Activated T-cell treated with anti-CD3 and anti-CD28 coated beads, Interleukin-2, amount 50 U/mL, for 24 hours (primary cell): ENCODE measurements at places on chromosomes 11 and 22.

DNA sequence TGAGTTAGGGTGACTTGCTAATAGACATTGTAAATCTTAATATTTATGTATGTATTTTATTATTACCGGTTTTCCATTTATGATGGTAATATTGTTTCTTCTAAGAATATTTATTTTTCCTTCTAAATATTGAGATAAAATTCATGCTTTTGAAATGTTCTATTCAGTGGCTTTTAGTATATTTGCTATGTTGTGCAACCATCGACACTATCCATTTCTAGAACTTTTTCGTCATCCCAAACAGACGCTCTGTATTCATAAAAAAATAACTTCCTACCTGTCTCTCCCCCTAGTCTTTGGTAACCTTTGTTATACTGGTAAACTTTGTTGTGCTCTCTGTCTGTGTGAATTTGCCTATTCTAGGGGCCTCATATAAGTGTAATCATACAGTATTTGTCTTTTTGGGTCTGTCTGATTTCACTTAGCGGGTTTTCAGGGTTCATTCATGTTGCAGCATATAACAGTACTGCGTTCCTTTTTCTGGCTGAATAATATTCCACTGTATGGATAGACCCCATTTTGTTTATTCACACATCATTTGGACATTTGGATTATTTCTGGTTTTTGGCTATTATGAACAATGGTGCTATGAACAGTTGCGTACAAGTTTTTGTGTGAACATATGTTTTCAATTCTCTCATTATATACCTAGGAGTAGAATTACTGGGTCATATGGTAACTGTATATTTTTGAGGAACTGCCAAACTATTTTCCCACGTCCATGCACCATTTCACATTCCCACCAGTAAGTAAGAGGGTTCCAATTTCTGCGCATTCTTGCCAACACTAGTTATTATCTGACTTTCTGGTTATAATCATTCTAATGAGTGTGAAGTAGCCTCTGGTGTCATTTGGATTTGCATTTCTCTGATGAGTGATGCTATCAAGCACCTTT, 15.9 kb downstream of the NEAT1 start:
- DNase-seq, result no peak

GRCh38 chr22:17665854-17666253, 27.3 kb downstream of the BCL2L13 start:
- no peak for DNase-seq

DNA sequence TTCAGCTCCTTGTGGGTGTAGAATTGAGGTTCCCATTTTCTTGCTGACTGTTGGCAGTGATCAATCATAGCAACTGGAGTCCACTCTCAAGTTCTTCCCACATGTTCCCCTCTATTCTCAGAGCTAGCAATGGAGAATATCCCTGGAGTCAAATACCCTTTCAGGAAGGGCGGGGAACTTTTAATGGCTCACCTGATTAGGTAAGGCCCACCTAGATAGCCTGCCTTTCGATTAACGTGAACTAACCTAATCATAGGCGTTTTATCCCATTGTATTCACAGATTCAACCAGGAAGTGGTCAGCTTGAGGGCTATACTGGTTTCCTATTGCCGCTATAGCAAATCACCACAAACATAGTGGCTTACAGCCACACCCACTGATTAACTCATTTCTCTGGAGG, 7.1 kb upstream of the LRRC55 start:
- no peak for DNase-seq

DNA sequence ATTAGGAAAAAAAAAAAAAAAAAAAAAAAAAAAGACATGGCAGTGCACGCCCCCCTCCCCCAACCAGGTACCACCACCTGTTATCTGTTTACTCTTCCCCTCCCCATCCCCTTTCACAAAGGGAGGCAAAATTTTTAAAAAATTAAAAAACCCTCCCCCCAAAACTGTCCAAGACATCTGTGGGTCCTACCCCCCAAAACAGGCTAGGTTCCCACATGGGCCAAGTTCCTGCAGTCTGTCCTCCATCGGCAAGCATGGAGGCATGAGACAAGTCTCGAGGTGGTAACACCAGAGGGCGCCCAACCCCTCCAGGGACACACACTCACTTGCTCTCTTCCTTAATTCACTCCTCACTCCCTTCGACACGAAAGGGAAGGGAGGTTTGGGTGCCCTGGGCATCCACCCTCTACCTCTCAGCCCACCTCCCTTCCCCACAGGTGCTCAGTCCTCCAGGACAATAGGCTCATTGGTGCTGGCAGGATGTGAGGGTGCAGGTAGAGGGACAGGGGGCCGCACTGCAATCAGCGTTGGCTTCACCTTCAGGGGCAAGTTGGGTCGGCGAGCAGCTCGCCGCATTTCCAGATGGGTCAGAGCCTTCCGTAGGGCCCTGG, 2.2 kb upstream of the TUT1 start:
- DNase-seq, result peak; percentile 81

DNA sequence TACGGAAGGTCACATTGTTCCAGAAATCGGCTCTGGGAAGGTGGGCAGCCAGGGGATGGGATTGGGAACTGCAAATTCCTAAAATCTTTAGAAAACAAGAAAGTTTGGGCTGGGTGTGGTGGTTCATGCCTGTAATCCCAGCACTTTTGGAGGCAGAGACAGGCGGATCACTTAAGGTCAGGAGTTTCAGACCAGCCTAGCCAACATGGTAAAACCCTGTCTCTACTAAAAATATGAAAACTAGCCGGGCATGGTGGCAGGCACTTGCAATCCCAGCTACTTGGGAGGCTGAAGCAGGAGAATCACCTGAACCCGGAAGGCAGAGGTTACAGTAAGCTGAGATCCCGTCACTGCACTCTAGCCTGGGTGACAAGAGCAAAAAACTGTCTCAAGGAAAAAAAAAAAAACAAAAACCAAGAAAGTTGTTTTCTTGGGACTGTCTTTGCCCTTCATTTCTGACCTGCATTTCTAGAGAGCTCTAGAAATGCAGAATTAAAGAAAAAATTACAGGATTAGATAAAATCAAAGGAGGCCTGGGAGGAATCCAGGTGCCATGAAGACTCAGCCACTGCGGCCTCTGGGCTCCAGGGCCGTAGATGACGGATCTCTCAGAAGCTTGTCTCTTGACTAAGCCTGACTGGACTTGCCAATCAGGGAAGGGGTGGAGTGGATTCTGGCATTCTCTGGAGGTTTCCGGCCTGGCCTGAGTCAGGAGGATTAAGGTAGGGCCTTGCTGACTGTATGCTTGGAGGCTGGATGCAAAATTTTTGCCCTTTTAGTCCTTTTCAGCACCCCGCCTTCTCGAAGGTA, 5.3 kb upstream of the MALAT1 start:
- DNase-seq, result no peak

- DNase-seq, result no peak
Measured at GRCh38 chr11:69510471-69511357, 29.3 kb downstream of the LINC01488 start.

DNA sequence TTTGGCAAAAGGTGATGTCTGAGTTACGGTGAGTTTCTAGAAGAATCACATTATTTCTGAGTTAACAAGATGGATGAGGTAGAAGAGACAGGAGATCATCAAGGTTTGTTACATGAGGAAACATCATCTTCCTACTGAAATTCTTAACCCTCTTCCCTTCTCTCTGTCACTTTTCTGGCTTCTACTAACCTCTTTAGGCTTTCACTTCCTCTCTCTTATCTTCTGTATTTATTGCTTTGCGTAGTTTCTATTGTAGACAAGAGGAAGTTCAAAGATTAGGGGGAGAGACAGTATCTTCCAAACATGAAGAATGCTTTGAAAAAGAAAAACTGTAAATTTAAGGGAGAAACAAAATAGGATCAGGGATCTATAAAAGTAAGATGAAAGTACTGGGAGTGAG, 75.4 kb downstream of the TRPC6 start:
- no peak for DNase-seq

DNA sequence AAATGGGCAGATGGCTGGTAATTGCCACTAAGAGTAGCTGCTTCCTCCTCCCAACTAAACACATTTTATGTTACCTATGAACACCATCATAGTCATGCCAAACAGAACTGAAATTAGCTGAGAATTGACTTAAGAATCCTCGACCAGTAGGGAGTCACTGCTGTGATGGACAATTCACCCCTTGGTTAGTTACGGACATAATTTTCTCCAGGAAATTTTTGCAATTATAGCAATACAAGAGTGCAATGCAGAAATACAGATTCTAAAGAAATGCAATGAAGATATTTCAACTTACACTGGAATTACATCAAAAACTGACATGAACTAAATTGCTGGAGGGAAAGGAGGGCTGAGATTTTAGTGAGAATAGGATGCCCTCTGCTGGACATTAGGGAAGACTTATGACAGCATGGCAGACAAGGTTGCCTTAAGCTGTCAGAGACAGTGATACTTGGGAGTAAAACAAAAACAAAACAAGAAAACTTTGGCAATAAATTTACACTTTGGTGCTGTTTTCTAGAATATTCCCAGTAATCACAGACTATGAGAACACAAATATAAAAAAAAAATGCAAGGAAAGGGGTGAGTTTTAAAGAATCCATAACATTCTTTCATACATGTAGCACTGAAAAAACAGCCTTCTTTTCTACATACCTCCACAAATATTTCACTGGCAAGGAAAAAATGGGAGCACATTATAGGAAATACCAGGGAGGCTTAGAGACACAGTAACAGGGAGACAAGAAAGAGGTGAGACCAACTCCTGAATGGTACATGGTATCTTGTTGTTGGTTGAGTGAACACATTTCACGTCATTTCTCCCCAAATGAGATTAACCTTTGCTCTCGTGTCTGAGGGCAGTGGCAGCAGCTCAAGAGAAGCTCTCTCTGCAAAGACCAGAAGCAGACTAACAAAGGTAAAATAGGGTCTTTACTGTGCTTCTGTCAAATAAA, 11.2 kb upstream of the PPP2R1B start:
- no peak for DNase-seq

DNA sequence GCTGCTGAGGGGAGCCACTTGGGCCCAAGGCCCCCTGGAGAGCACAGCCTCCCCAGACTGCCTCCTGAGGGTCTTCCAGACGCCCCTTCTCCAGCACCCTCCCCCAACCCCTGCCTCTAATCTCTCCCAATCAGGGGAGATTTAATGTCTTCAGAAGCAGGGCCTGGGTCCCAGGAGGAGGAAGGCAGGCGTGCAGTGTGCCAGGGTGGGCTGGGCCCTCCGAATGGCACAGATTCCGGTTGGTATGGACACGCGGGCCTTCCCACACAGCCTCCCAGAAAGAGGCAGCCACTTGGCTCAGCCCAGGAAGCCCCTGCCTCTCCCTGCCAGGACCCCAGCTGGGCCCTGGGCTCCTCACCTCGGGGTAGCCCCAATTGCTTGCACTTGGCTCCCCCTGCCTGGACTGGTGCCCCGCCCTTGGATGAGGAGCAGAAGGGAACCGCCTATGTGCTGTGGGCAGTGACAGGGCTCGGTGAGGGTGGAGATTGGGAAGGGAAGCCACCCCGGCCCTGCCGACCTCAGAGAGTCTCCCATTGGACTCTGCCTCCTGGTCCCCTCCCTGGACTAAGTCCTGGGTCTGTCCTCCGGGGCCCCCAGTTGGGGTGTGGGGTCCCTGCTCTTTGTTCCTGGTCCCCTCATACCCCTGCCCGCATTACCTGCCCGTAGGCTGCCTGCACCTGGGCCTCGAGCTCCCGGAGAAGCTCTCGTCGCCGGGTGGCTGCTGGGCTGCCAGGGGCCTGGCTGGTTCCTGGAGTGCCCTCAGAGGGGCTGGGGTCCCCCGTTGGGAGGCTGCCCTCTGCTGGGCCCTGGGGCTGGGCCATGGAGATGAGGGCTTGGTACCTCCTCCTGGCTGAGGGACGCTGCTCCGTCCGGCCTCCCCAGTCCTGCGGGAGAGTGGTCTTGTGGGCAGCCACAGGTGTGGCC, 572 bp upstream of the CABP2 start:
- no peak for DNase-seq

DNA sequence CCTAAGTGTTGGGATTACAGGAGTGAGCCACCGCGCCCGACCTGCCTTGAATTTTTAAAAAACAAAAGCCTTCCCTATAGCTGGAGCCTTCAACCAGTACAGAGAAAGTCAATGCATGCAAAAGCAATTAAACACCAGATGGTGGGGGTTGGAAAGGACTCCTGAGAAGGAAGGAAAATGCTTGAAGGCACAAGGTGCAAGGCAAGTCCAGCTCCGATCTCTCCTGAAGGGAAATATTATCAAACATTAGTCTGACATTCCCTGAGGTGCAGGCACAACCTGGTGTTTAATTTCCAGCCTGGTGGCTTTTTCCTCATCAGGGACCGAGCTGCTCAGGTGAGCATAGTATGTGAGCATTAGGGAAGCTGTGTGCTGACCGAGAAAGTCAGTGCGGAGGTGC, 12.9 kb upstream of the RAPSN start:
- DNase-seq, result no peak

DNA sequence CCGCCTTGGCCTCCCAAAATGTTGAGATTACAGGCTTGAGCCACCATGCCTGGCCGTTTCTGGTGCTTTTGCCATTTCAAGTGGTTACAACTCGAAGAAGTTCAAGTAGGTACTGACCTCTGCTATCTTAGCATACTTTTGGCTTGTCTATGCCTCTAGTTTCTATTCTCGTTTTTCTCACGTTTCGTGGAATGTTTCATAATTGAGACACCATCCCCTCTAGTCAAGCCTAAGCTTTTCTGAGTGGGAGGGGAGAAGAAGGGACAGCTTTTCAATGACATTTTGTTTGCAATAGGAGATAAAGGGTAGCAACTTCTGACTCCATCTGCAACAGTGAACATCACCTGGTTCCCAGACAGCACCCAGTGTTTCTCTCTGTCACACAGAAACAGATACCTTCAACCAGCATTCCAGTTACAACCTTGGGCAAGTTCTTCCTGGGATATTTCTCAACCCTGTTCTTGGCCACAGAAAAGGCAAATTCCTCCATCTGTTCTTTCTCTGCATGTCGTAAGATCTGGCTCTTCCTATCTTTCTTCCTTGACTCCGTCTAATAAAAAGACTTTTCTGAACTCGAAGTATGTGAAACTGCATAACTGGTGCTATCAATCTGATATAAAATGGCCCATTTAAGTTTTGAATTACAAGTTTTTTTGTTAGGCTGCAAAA, 25.5 kb downstream of the DDI1 start:
- DNase-seq, result no peak

- no peak for DNase-seq
Measured at GRCh38 chr11:2173150-2173693, 1.6 kb upstream of the TH start.

- no peak for DNase-seq
Measured at GRCh38 chr11:3164552-3165151, 458 bp downstream of the OSBPL5 start.
